Mucosa of descending colon (tissue), 3 donors: ENCODE measurements at places on chromosomes 16 and 17. TPM values are rescaled to one million over a fixed set of nuclear protein-coding genes. Genes with fewer than 3 reads are reported as not detected.
A peak's percentile ranks its signal among the peaks of the same experiment; 100 is the strongest.

DNA sequence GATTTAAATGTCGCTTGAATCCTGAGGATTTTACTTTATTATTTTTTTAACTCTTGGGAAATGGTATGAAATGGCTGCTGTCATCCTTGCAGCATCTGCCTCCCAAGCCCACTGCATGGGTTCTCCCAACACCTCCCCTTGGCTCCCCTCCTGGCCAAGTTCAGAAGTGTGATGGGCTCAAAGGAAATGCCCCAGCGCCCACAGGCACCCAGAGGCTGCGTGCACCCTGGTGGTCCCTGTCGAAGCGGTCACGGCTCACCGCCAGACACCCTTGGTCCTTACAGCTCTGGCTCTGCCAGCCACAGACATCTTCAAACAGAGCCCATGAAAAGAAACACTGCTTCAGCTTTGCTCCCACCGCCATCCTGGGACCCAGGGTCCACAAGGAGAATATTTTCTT is 334.7 kb downstream of the SOX9 start:
- DNase-seq = no peak

FMNL1 gene
- 18.1 TPM for total RNA-seq

SLFN14 gene
- total RNA-seq = not detected

GRCh38 chr17:2195729-2196128 is 107.9 kb downstream of the SMG6 start:
- DNase-seq = no peak

CTRB1 gene
- not detected for total RNA-seq

DNA sequence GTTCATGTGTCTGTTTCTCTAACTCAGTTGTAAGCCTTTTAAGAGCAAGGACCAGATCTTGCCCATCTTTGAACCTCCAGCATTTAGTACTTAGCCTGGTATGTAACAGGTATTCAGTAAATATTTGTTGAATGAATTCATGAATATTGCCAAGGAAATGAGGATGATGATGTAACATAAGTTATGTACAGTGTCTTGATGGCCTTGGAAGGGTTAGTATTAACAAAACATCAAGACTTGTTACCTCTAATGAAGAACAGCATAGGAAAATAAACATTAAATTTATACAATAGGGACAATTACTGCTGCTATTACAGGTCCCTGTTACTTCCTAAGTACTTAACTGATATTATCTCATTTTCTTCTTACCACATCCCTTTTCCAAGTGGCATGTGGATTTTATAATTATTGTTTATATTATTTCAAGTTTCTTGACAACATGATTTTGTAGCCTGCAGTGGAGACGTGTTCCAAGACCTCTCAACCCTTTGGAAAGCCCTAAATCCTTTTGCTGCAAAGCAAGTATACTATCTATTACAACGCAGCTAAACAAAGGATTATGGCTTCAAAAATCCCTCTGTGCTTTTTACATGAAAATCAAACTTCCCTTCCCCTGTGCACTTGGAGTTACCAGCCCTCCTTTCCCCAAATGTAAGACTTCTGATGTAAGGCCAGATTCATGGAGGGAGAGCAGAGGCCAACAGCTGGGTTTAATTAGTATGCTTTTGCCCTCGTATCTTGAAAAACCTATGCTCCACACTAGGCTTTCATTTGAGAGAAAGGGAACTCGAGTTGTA is 77.4 kb upstream of the SMIM36 start:
- DNase-seq = no peak

CCL7 gene
- not detected for total RNA-seq

- no peak for DNase-seq
Measured at GRCh38 chr17:2484876-2485275, 26.8 kb downstream of the METTL16 start.

- no peak for DNase-seq
Measured at GRCh38 chr16:74034862-74035261, 261.8 kb upstream of the PSMD7 start.

- peak; percentile 16 for DNase-seq
Measured at GRCh38 chr17:17820463-17821158, 16.2 kb downstream of the SREBF1 start.

METTL23 gene
- total RNA-seq = 30.4 TPM

DNA sequence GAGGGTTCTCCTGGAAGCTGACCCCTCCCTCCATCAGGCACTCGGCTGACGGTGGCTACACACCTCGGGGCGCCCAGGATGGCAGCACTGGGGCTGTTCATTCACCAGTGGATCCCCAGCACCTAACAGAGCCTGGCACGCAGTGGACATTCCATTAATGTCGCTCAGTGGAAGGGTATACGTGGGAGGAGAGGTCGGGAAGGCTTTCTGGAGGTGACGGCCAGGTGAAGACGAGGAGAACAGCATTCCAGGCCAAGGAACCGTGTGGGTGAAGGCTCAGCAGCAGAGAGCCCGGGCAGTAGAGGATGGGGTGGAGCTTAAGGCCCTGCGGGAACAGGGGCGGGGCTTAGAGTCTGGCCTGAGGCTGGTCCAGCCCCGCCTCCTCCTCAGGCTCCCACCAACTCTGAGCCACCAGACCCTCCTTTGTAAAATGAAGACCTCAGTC is 2.5 kb upstream of the HS3ST6 start:
- DNase-seq = peak; percentile 71

- no peak for DNase-seq
Measured at GRCh38 chr16:72109300-72109699, 15.7 kb downstream of the DHX38 start.

DNA sequence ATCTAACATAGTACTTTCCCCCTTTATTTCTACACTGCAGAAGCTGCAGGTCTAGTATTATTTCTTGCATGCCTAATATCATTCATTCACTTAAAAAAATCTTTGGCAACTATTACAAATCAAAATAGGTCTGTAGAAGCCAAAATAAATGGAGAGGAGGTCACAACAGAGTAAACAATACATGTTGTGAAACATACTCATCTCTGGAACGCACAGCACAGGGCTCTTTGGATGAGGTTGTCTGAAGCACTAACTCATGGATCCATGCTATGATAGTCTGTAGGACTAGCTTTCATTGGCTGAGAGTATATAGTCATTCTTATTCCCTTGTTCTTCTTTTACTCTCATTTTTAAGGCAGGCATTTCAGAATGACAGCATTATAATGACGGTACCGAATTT is 21.3 kb downstream of the MYO1D start:
- no peak for DNase-seq

DNA sequence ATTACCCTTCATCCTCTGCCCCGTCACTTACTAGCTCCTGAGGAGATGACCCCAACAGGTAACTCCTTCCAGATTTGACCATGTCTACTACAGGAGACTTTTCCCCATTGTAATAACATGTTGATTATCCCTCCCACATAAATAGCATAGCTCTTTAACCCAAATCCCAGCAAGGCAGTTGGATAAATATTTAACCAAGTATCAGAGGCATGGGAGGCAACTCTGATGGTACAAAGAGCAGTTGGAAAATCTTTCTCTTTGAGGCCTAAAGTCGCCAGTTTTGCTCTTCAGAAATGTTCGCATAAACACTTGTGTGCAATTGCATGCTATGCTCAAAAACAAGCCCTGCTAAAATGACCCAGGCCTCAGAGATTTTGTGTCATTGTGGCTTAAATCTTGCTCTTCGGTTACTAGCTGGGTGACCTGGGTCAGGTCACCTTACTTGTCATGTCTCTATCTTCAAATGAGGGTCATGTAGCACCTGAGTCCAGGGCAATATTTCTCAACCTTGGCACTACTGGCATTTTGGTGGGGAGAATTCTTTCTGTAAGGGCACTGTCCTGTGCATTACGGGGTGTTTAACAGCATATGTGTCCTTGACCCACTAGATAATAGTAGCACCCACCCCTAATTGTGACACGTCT is 48.8 kb downstream of the HSD17B2 start:
- DNase-seq = no peak

GRCh38 chr17:5895276-5895675 is 174.9 kb upstream of the WSCD1 start:
- no peak for DNase-seq

LGALS9C gene
- 53.9 TPM for total RNA-seq

- DNase-seq = no peak
Measured at GRCh38 chr16:53291757-53292392, 142.4 kb upstream of the RBL2 start.

SLC5A11 gene
- total RNA-seq = 1.3 TPM

GRCh38 chr17:1736348-1737281 is 6.1 kb upstream of the SERPINF2 start:
- no peak for DNase-seq

GRCh38 chr16:1048442-1049112 is 24.0 kb upstream of the SSTR5 start:
- peak; percentile 31 for DNase-seq

- DNase-seq = no peak
Measured at GRCh38 chr16:84117494-84117843, 727 bp upstream of the MBTPS1 start.

GRCh38 chr16:85975451-85975981 is 76.6 kb downstream of the IRF8 start:
- DNase-seq = peak; percentile 74

DNA sequence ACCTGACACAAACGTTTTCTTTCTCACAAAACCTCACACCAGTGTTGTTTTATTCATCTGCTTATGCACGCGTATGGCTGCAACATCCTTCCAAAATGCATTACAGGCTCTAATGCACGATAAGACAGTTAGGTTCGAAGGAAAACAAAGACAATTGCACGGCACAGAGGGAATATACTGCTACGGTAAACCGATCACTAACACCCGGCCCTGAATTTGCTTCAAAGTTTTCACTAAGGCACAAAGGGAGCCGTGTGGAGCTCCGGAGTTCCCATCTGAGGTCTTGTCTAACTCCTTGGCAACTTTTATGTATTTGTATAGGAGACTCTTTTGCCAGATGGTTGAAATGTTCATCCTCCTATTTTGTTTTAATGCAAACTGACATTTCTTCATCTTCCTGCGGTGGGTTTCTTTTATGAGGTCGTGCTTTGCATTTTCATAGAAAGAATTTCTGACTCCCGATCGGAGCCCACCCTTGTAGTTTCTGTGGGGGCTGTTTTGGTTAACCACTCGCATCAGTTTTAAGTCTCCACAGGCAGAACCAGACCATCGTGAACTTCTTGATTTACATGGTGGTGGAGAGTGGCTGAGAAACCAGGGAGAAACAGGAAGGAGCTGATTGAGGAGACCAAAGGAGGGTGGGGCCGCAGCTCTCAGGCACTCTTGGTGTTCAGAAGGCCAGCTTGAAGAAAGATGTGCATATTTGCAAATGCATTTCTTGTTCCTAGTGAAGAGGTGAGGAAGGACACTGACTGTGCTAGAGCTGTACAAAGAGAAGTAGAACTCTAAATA is 516.8 kb downstream of the MAF start:
- DNase-seq = no peak

GRCh38 chr16:53257001-53257400 is 177.3 kb upstream of the RBL2 start:
- no peak for DNase-seq

NPIPB9 gene
- total RNA-seq = 4.1 TPM

SMARCD2 gene
- 82.1 TPM for total RNA-seq

GRCh38 chr16:66603537-66604375 is 748 bp upstream of the CMTM3 start:
- DNase-seq = peak; percentile 88

DNA sequence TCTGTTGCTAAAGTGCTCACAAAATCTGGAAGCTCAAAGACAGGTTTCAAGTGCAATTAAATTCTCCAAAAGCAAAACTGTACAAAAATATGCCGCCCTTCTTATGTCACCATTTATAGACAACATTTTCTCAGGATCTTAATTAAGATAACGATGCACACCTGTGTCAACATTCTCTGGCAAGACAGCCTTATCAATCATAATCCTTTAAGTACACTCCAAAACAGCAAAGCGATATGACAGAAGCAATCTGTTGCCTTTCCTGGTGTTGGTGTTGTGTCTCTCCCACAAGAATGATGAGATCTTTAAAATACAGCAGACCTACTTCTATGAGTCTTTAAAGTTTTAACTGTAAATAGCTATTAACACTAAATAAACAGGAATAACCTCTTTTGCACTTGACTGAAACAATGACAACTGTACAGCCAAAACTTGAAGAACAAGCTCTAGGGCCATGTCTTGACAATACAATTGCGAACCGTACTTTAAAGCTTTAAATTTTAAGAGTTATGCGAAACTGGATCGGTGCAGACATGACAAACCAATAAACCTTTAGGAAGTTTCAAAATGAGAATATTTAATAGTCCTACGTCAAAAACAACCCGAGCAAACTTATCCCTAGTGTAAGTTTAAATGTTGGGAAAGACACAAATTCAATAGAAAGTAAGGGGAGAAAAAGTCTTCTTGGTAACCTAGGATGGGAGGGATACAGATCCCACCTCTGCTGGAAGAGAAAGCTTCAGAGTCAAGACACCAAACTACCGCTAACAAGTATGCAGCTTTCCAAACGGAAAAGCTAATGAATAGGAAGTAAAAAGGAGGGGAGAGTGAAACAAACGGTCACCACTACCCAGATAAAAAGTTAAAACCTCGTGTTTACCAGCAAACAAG is 3.3 kb upstream of the IRX5 start:
- DNase-seq = no peak

OTOP2 gene
- total RNA-seq = 54.0 TPM

DNA sequence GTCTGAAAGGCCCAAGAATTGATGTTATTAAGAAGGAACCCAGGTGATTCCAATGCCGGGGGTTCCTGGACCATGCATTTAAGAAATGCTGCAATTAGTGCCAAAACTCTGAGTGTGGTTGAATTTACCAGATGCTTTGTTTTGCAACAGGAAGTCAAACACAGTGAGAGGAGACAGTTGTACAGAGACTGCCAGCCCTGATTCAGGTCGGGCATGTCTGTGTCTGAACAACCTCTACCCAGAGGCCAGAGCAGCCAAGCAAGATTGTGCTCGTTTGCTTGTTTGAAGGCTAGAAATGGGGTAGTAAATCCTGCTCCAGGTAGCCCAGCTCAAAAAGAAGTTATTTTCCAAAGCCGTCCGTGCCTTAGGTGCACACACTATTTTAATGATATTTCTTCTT is 412.4 kb upstream of the ERCC4 start:
- no peak for DNase-seq

CDH5 gene
- 17.0 TPM for total RNA-seq

KRTAP17-1 gene
- not detected for total RNA-seq

- no peak for DNase-seq
Measured at GRCh38 chr17:80636361-80637018, 91.9 kb downstream of the RPTOR start.

- no peak for DNase-seq
Measured at GRCh38 chr16:979859-980594, 1.5 kb upstream of the SOX8 start.

- DNase-seq = no peak
Measured at GRCh38 chr17:6711681-6712057, 1.5 kb downstream of the SLC13A5 start.

DNA sequence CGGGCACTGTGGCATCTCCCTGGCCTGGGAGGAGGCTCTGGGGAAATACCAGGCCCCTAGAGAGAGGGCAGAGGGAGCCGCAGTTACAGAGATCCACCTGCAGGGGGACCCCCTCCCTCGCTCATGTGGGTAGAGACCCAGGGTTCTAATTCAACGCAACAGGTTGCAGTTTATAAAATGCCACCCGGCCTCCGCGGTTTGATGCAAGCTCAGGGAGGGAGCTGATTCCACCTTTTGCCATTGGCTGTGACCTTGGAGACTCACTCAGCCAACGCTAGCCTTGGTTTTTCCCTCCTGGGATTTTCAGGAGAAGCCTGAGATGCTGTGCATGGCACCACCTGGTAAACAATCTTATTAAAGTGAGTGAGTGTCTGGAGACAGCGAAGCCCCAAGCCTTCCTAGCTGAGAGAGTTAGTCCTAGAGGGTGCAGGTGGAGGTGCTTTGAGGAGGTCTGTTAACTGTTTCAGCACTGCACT is 12.1 kb downstream of the TTLL6 start:
- peak; percentile 83 for DNase-seq
